K562 (cell line): ENCODE measurements at places on chromosomes 6 and 20. TPM values are rescaled to one million over a fixed set of nuclear protein-coding genes. Genes with fewer than 3 reads are reported as not detected.
A peak's percentile ranks its signal among the peaks of the same experiment; 100 is the strongest.

DNA sequence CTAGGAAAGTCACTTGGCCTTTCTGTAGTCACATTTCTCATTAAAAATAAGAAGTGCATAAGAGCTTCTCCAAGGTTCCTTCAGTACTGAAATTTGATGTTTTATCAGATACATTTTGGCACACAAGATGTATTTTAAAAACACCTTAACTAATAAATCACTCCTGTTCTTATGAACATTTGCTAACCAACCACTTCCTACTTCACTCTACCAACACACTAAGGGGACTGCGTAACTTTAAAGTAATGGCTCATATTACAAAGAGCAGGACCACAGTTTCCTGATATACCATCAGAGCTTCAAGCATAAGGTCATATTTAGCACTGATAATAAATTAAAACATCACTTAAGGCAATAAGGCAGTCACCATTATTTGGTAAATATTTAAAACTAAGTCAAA is 104.4 kb downstream of the RALGAPA2 start:
- H3K27me3 ChIP-seq: peaks cover 3% of the 10 kb centered on the region; the same call in 1 of the 2 replicates
- H3K4me1 ChIP-seq: no peaks in the 10 kb centered on the region; the same call in 1 of the 2 replicates
- H3K27ac ChIP-seq: no peak overlapping the region
- H3K36me3 ChIP-seq: no peaks in the 10 kb centered on the region
- no peak overlapping the region for H3K4me3 ChIP-seq
- no peak for DNase-seq

DNA sequence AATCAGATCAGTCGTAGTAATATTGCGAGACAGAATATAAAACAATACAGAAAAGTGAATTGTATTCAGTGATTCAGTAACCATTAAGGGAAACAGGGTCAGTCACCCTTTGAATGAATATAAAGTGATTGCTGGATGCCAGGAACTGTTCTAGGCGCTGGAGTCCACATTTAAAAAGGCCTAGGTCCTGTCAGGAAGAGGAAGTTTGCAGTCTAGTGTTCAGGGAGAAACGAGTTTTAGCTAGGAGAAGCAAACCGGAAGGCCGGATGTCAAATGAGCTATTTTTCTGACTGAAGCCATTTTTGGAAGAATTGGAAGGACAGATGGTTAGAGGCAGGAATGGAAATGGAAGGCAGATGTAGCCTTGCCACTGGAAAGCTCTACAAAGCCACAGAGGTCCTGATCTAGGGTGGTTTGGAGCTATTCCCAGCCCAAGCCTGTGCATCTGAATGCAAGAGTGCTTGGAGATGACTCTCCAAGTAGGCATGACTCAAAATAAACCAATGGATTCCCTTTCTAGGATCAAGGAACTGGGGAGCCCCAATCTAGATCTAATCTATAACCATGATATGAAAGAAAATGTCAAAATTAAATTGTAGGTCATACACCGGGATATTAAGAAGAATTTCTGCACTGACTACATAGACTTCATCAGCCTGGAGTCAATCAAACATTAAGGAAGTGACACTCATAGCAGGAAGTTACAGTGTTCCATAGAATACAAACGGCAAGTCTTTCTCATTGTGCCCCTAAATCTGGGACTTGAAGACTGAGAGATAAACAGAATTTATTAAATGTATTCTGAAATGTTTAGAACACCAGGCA is 36.8 kb upstream of the CDKAL1 start:
- DNase-seq: no peak
- H3K4me3 ChIP-seq: no peak overlapping the region
- H3K4me1 ChIP-seq: no peaks in the 10 kb centered on the region
- H3K27ac ChIP-seq: no peak overlapping the region
- H3K27me3 ChIP-seq: no peaks in the 10 kb centered on the region

- no peaks in the 10 kb centered on the region for H3K36me3 ChIP-seq
- no peak overlapping the region for H3K27ac ChIP-seq
- H3K27me3 ChIP-seq: no peaks in the 10 kb centered on the region
Measured at GRCh38 chr6:144597511-144597910, 312.4 kb downstream of the UTRN start.

DNA sequence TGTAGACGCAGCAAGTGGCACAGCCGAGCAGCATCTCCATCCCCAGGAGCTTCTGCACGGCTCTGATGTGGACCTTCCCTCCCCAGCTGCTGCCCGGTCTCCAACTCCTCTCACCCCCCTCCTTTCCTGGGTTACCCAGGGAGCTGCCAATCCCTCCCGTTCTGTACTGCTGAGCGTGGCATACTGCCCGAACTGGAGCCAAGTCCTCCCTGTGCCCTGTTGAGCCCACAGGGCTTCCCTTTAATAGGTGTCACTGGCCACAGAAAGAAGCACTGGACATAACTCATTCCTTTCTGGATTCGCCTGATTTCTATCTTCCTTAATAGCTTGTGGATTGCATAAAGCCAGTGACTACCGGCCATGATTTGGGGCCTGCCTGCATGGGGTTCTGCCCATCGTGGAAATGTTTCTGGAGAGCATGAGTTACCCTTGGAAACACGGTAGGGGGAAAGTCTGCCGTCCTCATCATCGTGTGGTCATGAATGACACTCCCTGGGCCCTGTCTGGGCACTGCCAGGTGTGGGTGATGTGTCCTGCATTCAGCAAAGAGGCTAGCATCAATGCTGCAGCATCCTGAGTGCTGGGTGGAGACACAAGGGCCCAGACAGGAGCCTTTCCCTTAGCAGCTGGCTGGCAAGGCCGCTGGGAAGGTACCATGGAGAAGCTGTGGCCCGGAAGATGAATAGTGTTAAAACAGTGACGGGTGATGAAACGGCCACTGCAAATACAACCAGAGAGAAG is 189.7 kb downstream of the SYNDIG1 start:
- no peak overlapping the region for H3K27ac ChIP-seq
- peaks cover 11% of the 10 kb centered on the region for H3K27me3 ChIP-seq
- no peaks in the 10 kb centered on the region for H3K4me1 ChIP-seq
- no peaks in the 10 kb centered on the region for H3K36me3 ChIP-seq
- DNase-seq: no peak

DNA sequence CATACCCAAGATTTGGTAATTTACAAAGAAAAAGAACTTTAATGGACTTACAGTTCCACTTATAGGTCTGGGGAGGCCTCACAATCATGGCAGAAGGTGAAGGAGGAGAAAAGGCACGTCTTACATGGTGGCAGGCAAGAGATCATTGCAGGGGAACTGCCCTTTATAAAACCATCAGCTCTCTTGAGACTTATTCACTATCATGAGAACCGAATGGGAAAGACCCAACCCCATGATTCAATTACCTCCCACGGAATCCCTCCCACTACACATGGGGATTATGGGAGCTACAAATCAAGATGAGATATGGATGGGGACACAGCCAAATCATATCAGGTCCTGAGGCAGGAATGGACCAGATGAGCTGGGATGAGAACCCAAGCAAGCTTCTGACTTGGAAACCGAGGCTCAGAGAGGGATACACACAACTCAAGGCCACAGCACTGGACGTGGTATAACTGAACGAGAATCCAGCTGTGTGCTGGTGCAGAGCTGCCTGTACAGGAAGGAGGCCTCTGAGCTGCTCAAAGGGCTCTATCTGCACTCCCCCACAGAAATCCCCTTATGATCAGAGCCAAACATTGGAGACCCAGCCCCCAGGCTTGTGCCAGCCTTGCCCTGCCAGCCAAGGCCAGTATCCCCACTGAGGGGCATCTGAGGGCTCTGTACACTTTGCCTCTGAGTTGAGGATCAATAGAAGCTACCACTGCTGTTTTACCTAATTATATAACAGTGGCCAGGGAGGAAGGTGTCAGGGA is 137.8 kb downstream of the CEBPB start:
- no peak overlapping the region for H3K27ac ChIP-seq
- no peak overlapping the region for H3K4me3 ChIP-seq
- no peaks in the 10 kb centered on the region for H3K36me3 ChIP-seq
- no peaks in the 10 kb centered on the region for H3K4me1 ChIP-seq

- peaks cover 9% of the 10 kb centered on the region; the same call in 2 of the 3 replicates for H3K27me3 ChIP-seq
- no peak overlapping the region for H3K27ac ChIP-seq
- no peak overlapping the region for H3K4me3 ChIP-seq
- H3K36me3 ChIP-seq: no peaks in the 10 kb centered on the region
- no peaks in the 10 kb centered on the region for H3K4me1 ChIP-seq
- DNase-seq: no peak
Measured at GRCh38 chr6:149013586-149014344, 266.9 kb downstream of the UST start.

- H3K27ac ChIP-seq: no peak overlapping the region
- DNase-seq: no peak
- H3K4me3 ChIP-seq: no peak overlapping the region
- H3K27me3 ChIP-seq: no peaks in the 10 kb centered on the region
- H3K4me1 ChIP-seq: no peaks in the 10 kb centered on the region
Measured at GRCh38 chr6:158969148-158969547, 30.9 kb downstream of the RSPH3 start.

GRCh38 chr6:149815788-149816187 is 48.4 kb downstream of the LRP11 start:
- H3K4me3 ChIP-seq: no peak overlapping the region
- H3K27ac ChIP-seq: no peak overlapping the region
- peaks cover 11% of the 10 kb centered on the region; the same call in 1 of the 3 replicates for H3K36me3 ChIP-seq
- no peak for DNase-seq
- H3K27me3 ChIP-seq: no peaks in the 10 kb centered on the region
- no peaks in the 10 kb centered on the region for H3K4me1 ChIP-seq

DNA sequence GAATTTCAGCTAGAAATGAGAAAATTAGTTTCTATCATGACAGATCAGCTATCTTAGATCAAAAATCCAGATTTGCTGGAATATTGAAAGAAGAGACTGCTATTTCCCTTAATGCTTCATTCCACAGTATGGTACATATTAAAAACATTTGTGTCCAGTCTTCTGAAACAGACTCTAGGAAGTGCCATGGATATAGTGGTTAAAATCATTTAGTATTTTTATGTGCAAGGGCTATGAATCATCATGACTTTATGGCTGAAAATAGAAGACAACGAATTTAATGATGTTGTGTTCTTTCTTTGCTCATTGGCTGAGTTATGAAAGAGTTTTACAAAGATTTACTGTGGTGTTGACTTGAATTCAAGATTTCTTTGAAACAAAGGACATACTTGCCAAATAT is 146.6 kb downstream of the ANKRD60 start:
- no peak for DNase-seq
- no peaks in the 10 kb centered on the region for H3K36me3 ChIP-seq
- H3K27me3 ChIP-seq: peaks cover 4% of the 10 kb centered on the region; the same call in 1 of the 3 replicates
- H3K27ac ChIP-seq: no peak overlapping the region

DNA sequence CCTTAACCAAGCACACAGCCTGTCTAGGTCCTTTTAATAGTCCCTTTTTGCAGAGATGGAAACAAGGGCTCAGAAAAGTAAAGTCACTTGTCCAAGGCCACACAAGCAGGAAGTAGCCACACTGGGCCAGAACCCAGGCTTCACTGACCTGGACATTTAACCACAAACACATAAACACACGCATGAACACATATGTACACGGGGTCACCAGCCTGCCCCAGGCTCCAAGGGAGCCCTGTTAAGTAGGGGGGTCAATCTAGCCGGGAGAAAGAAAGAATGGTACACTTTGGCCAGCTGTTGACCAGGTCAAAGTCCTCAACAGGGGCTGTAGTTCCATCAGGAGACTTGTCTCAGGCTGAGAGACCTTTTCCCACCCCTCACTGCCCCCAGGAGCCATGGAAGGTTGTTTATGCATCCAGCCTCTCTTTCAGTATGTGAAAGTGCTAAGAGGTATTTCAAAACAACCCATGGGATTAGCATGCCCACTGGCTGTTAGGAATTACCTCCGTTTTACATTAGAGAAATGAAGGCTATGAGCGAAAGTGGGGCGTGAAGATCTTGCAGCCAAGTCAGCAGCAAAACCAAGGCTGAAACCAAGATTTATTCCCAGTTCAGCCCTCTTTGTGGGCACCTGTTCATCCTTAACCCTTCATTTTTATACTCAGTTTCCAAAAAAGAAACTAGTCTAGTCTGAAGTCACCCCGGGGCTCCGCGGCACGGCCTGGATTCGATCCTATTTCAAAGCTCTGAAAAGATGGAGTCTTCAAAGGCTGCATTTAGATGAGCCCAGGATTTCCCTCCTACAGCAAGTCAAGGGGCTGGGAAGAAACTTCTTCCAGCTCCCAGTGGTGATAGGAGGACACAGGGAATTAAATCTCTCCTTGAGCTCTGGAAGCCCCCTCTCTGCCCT is 9.8 kb downstream of the SDC4 start:
- DNase-seq: no peak
- H3K27ac ChIP-seq: peak overlapping the region; percentile 58
- H3K4me1 ChIP-seq: peaks cover 60% of the 10 kb centered on the region
- peaks cover 9% of the 10 kb centered on the region; the same call in 1 of the 3 replicates for H3K36me3 ChIP-seq
- H3K4me3 ChIP-seq: no peak overlapping the region

DNA sequence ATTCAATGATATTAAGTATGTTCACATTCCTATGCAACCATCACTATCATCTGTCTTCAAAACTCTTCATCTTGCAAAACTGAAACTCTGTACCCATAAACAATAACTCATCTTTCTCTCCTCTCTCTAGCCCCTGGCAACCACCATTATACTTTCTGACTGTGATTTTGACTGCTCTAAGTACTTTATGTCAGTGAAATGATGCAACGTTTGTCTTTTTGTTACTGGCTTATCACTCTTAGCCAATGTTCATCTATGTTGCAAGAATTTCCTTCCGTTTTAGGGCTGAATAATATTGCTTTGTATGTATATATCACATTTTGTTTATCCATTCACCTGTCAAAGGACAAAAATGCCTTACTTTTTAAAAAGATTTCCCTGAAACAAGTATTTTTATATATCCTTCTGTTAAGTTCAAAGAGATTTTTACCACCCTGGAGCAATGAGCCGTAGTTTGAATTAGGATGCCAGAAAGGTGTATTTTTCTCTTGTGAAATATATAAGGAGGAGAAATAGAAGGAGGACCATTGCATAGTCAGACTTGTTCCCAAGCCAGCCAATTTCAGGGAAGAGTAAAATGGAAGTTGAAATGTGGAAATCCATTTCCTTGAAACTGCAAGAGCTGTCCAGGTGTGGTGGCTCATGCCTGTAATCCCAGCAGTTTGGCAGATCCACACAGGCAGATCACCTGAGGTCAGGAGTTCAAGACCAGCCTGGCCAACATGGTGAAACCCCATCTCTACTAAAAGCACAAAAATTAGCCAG is 4.0 kb upstream of the CGAS start:
- no peak overlapping the region for H3K27ac ChIP-seq
- H3K27me3 ChIP-seq: no peaks in the 10 kb centered on the region
- no peaks in the 10 kb centered on the region for H3K36me3 ChIP-seq

GRCh38 chr20:47680804-47681529 is 104.3 kb downstream of the SULF2 start:
- H3K36me3 ChIP-seq: no peaks in the 10 kb centered on the region
- H3K4me3 ChIP-seq: no peak overlapping the region
- H3K27ac ChIP-seq: no peak overlapping the region
- H3K27me3 ChIP-seq: peaks cover 35% of the 10 kb centered on the region; the same call in 2 of the 3 replicates

TCF21 gene
- not detected in 2 replicates for total RNA-seq

RNF39 gene
- total RNA-seq: not detected in 2 replicates

RSPH3 gene
- total RNA-seq: 2.6 and 2.9 TPM in 2 replicates

BPIFB2 gene
- total RNA-seq: 0.11 TPM in 1 of 2 replicates, not detected in the other

HLA-F gene
- 0.40 and 0.89 TPM in 2 replicates for total RNA-seq

MYB gene
- total RNA-seq: 140 and 142 TPM in 2 replicates

TNF gene
- total RNA-seq: 0.36 and 0.40 TPM in 2 replicates
